ENCODE measurements at places on chromosomes 12 and 14.

- no peak for DNase-seq
Measured at GRCh38 chr12:27524839-27525753, 1.1 kb downstream of the PPFIBP1 start.

GRCh38 chr12:57173089-57173488, 25.7 kb upstream of the LRP1-AS start:
- peak; percentile 71 for DNase-seq

GRCh38 chr12:11962860-11963259, 107.9 kb upstream of the BCL2L14 start:
- DNase-seq: no peak

DNA sequence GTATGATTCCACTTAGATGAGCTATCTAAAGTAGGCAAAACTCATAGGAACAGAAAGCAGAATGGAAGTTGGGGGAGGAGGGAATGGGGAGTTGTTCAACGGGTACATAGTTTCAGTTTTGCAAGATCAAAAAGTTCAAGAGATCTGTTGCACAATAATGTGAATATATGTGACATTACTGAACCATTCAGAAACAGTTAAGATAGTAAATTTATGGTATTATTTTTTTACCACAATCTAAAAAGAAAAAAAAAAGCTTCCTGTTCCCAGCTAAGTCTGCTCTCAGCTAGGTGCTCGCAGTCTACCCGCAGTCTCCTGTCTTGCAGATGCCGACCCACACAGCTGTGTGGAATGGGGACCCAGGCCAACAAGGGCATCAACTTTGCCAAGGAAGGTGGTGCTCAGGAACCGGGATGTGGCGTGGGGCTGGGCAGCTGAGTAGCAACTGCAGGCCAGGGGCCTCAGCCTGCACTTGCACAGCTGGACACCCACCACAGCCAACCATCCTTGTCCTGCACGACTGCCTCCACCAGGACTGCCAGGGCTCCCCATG, 15.3 kb upstream of the ANO6 start:
- DNase-seq: no peak

DNA sequence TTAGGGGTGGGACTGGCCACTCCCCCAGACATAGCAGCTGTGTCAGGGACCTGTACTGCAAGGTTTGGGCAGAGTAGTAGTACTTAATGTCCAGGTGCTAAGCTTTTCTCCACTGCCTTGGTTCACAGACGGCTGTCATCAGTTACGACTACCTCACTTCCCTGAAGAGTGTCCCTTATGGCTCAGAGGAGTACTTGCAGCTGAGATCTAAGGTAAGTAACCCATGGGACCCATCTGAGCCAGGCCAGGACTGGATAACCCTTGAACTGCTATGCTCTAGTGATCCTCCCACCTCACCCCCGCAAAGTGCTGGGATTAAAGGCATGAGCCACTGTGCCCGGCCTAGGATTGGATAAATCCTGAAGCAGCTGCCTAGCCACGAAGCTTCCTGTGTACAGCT, 22.4 kb downstream of the ADCK1 start:
- no peak for DNase-seq

GRCh38 chr12:124321556-124322270, 26.8 kb downstream of the RFLNA start:
- no peak for DNase-seq

DNA sequence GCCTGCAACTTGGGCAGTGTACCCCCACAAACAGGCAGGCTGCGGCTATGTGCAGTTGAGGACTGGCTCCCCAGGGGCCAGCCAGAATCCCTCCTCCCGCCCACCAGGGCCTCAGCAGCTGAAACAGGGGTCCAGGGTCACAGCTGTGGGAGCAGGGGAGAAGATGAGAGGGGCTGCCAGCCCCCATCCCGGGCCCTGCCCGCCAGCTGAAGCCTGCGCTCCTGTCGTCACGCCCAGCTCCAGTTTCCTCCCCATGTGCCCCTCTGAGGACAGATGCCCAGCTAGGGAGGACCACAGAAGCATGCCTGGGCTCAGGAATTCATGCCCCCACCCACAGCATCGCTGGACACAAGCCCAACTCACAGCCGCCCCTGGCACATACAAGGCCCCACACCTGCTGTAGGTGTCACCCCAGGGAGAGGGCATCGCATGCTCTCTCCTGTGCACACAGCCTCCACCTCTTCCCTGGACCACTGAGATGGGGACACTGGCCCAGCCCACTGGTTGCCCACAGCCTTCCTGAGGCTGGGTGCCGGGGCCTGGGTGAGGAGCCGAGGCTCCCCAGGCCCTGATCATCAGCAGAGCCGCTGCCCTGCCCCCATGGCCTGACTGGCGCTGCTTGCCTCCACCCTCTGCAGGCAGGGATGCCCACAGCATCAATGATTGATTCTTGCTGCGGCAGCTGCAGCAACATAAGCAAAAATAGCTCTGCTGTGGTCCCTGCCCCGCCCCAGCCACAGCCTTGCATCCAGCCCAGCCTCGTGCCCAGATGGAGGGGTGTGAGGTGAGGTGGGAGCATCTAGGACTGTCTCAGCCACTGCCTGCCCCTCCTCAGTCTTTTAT, 3.7 kb upstream of the CLBA1 start:
- DNase-seq: no peak

DNA sequence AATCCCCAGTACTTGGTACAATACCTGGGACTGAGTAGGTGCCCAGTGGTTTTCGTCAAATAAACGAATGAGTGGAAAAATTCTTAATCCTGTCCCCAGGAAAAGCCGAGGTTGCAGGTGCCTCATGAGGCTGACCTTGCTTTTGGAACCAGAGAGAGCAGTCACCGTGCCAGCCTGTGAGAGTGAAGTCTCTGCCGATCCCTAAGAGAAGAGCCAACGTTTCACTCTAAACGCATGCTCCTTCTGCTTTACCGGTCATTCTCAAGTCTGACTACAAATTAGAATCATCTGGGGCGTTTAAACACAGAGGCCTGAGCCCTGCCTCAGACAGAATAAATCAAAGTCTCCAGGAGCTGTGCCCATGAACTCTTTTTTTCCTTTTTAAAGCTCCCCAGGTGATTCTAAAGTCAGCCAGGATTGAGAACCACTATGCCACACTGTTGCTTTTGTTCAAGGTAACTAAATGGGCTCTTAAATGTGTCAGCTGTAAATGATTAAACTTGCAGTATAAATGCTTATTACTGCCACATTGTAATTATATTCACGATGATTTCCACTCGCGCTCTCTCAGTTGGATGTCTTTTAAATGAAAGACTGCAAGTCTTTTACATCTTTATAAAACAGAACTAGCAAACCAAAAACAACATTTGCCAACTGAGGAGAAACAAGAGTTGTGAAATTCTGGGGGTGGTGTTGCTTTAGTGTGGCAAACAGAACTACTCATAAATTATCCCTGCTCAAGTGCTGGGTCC, 26.9 kb downstream of the TCP11L2 start:
- DNase-seq: no peak

DNA sequence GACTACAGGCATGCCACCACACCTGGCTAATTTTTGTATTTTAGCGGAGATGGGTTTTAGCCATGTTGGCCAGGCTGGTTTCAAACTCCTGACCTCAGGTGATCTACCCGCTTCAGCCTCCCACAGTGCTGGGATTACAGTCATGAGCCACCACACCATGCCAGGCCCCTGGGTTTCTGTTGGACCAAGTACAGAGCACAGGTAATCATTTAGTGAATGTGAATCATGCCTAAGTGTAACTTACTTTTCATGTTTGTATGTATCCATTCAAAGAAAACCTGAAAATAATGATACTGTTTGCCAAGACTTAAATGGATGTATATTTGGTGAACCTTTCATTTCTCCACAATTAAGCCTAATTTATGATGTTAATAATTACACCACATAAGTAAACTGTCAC, 65.9 kb downstream of the FGD6 start:
- DNase-seq: no peak

DNA sequence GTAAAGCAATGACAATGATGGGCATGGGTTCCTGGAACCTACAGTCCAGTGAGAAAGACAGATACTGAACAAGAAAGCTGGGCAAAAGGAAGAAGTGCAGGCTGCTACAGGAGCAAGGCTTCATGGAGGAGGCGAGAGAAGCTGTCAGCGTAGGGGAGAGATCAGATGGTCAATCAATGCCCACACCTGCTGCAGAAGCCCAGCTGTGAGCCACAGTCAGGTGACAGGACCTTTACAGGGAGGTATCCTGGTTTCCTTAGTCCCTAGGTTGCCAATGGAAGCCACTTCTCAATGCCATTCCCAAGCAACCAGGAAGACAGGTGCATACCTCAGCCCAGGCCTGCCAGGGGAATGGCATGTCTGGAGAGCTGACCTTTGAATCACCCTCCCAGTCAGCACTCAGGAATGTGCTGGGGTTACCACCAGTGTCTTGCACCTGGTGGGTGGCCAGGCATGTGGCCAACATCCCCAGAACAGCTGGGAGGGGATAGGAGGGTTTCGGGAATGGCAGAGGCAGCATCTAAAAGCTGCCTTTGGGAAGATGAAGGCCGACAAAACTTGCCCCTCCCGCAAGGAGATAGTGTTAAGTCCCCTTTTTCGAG, 170.3 kb downstream of the TTC7B start:
- DNase-seq: no peak

- no peak for DNase-seq
Measured at GRCh38 chr12:56914724-56915123, 19.5 kb downstream of the SDR9C7 start.

- peak; percentile 42 for DNase-seq
Measured at GRCh38 chr14:92497391-92497790, 16.2 kb upstream of the RIN3 start.

- no peak for DNase-seq
Measured at GRCh38 chr12:105226219-105226618, 9.8 kb downstream of the APPL2 start.

DNA sequence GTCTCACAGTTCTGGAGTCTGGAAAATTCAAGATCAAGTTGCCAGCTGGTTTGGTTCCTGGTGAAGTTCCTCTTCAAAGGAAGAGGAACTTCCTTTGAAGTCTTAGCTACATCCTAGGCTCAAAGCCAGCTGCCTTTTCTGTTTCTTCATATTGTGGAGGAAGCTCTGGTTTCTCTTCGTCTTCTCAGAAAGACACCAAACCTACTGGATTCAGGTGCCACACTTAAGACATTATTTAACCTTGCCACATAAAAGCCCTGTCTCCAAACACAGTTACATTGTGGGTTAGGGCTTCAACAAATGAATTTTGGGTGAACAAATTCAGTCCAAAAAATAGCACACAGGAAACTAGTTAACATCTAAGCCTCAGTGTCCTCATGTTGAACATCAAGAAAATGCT, 1019.8 kb downstream of the GALC start:
- no peak for DNase-seq

GRCh38 chr12:68199127-68199526, 26.5 kb downstream of the IL26 start:
- no peak for DNase-seq

- no peak for DNase-seq
Measured at GRCh38 chr14:67186789-67187584, 2.3 kb upstream of the GARIN2 start.

- no peak for DNase-seq
Measured at GRCh38 chr14:23371865-23372264, 744 bp upstream of the IL25 start.

DNA sequence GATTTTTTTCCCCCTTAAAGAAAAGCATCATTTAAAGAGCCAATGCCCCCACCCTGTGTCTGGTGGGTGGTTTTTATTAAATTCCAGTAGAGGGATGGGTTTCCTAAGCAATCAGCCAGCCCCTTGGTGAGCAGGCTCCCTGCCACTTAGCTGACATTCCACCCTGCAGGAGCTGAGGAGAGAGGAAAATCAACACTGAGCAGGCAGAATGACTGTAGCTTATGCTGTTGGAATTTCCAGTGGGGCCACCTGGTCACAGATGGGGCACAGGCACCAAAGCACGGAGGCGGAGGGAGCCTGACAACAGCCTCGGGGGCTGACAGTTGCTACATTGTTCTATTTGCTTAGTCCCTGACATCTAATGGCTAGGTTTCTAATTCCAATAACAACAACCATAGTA, 127.7 kb downstream of the TMEM30B start:
- peak; percentile 59 for DNase-seq

GRCh38 chr14:89617481-89618329, 200.7 kb upstream of the FOXN3 start:
- DNase-seq: no peak

- DNase-seq: no peak
Measured at GRCh38 chr14:88614218-88614907, 51.5 kb downstream of the ZC3H14 start.

DNA sequence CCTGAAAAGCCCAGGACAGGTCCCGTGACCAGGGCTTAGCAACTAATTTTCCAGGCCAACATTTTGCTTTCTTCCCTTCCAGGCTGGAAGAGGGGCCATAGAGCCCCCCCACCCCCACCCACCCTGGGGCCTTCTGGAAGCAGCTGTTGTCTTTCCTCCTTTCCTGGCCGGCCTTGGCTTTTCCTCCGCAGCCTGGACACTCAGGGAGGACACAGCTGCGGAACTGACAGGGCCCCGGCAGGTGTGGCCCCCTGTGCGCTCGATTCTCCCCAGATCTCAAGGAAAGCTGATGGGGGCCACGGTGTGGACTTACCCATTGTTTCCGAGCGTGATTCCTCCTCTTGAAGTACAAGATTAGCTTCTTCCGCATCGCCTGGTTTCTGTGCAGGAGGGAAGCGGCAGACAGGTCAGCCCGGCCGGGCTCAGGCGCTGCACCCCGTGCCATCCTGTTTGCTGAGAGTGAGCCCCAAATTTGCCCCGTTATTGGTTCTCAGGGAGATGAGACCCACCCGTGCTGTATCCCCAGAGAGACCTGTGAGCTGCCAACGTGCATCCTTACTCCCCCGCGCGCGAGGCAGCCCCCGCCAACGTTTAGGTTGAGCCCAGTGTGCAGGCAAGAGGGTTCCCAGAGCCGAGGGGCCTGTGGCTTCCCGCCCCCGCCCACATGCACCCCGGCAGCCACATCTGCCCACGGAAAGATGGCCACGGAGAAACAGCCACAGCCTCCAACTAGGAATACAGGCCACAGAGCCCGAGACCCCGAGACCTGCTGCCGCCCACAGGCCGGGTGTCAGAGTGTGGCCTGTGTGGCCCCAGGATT, 129.6 kb downstream of the NCOR2 start:
- no peak for DNase-seq

DNA sequence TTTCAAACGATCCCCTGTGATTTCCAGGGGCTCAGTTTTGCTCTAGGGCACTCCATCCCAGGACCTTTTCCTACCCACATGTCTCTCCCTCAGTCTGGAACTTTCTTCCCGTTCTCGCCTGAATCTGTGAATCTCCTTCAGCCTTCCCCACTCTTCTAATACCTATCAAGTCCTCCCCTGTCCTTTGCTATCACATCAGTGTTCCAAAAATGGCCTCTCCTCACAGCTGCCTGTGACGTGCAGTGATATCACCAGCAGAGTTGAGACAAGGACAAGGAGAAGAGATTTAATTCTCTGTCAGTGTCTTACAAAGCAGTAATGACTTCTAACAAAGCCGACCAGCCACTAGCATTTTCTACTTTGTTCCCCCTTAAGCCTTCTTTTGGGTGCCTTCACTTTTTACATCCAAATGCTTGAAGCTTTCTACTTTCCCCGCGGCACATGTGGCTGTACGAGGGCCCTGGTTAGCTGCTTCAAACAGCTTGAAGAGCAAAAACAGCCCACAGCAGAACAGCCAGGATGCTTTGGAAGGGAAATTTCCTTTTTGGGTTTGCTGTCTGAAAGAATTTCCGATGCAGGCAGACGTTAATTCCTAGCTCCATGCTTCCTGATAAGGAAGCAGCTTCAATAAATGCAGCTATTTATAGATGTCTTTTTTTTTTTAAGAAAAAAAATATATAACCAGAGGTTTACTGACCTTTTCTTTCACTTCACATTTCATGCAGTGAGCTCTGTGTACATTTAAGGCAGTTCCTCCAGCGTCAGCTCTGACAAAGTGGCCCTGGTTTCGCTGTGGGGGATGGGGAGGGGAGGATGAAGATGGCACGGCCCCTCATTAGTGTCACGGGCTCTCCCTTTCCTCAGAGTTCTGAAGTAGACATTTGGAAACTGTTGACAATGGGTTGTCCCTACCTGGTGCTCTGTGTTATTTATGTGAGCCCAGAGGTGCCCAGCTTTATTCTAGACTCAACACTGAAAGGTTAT, 109.3 kb downstream of the ETV6 start:
- DNase-seq: peak; percentile 49
